ENCODE measurements at places on chromosomes 5 and 9.

DNA sequence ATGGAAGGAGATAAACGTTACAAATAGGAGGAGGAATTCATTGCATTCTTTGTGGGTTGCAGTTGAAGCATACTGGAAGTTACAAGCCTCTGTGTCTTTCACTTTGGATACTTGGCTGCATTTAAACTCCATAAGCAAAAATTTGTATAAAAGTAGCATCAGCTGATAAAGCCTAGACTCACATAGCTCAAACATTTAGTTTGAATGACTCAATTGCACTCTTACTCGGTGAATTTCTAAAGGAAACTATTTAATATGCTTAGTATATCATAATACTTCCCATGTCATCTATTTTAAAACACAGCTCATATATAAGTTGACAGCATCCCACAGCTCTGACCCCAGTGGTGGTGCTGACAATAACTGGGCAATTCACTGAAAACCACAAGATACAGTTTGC is 596.6 kb upstream of the ZNF608 start:
- no peak for DNase-seq

DNA sequence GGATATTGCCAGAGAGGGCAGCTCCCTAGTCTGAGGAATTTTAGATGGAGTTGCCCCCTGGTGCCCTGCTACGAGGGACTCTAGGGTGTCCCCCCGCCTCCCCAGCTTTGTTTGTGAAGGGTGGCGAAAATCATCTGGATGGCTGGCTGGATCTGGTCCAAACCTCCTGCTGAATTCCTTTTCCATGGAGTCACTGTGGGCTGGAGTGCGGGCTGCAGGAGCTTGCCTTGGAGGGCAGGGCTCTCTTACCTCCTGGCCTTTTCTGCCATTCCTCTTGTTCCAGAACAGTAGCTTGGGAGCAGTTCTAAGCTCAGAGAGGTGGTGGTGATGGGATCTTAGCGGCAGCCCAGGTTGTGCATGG is 2.1 kb downstream of the SYNPO start:
- DNase-seq: no peak

- DNase-seq: no peak
Observed at GRCh38 chr5:96835791-96836191, 28.0 kb upstream of the ERAP1 start.

DNA sequence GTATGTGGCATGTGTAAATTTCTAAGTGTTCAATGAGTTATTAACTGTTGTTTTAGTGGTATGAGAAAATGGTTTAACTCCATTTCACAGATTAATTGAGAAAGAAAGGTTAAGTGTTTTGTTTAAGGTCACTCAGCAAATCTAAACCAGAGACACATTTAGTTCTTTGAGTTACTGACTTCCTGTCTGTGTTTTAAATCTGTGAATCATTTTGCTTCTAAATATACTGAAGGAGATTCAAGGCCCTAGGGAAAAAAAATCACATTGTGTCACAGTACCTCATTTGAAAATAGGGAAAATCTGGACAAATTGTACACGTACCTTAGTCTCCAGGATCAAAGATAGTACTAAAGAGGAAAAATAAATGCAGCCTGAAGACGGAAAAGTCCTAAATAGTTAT is 368.2 kb downstream of the TMEM161B start:
- DNase-seq: no peak

DNA sequence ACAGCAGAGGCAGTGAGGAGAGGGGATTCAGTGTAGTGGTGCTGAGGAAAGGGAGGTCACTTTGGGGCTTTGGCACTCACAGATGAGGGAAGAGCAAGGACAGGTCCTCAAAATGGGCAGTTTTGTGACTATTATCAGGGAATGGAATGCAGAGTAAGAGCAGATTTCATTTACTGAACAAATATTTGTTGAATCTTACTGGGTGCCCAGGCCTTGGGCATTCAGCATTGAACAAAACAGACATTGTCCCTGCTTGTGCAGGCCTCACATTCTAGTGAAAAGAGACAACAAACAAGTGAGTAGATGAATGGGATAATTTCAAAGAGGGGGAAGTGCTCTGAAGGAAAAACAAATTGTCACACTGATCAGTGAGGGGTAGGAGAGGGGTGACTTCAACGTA is 404.1 kb downstream of the DMRT2 start:
- no peak for DNase-seq

- no peak for DNase-seq
Observed at GRCh38 chr9:124399323-124399967, 15.8 kb downstream of the PSMB7 start.

GRCh38 chr5:60700416-60700757 is 421 bp upstream of the DEPDC1B start:
- no peak for DNase-seq

DNA sequence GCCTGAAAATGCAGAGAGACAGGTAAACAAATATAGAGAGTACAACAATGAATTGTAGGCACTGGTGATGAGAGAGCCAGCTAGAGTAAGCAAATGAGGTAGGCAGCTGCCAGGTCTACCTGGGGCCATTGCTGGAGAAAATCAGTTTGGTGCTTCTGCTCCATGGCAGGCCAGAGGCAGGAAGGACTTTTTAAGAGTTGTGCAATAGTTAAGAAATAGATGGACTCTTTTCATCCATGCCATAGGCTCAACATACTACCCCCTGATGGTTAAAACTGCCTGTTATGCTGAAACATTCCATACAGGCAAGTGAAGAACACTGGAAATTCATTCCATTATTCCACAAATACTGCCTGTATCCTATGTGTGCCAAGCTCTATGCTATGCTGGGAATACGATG is 86.5 kb upstream of the CCDC112 start:
- no peak for DNase-seq

DNA sequence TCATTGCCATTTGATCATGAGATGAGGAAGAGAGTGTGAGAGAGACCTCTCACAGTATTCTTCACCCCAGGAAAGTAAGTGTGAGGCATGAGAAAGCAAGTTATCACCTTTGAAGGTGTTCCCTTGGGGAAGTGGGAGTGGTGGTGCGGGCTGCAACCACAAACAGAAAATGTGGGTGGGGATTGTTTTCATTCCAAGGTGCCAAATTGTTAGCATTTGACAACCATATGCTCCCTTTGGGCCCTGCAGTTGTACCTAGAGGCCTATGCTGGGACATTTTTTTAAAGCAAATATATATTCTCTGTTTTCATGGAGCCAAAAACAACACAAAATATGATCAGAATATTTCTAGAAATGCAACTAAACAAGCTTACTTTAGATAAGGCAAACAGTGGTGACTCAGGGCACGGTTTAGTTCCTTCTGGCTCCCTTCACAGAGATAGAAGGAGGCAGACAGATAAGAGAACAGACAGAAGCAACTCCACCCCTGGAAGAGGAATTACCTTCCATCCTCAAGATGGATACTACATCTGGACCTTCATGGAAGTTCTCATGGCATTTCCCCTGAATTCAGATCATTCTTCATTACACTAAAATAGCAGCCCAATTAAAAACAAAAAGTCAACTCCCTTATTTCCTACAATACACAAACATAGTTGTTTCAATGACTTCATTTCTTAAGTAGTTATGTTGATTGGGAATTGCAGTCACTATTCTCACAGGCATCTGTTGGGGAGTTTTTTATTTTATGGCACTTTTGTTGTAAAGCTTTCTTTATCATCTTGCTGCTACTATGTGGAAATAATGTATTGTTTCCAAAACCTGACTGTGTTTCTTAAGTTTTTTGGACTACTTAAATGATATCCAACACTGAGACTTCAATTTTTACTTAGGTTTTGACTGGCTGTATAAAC is 416.6 kb downstream of the PLK2 start:
- DNase-seq: no peak

DNA sequence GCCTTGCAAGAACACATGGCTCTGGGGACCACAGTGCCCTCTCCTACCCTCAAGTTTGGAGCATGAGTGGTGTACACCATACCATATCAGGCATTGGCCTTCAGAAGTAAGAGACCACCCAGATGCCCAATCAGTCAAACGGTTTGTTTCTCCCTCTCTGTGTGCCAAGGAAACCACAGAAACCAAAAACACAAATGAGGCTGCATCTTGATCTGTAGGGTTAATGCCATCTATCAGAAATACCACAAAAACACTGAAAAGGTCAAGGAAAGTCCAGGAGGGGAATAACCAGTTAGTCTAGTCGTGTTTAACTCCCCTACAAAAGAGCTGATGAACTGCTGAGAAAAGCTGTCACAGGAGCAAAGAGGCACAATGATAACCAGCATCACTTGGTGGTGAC is 78.4 kb downstream of the INSYN2B start:
- no peak for DNase-seq

DNA sequence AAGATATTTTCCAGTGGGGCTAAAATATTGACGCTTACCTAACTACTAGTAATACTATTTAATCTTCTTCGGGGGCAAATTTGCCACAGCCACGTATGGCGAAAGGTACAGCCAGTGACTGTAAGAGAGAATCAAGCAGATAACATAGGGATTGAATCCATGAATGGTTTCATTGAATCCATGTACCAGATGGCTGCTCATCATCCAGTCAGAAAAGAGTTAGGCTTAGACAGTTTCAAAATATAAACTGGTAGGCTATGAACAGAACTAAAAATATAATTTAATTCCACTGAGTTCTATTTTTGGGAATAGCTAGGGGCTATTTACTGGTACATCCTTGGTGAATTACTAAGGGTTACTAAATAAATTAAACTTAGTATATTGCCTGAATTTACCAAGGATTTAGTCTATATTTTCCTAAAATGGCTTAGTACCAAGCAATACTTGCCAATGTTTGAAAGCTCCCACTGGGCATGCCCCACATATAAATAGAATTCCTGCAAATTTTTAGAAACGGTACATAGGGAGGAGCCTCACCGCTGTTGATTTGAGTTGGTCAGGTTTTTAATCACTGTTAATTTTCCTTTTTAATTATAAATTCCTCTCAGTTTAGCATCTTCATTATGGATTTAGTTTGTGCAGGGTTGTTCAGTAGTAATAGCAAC is 55.8 kb upstream of the VLDLR start:
- no peak for DNase-seq

DNA sequence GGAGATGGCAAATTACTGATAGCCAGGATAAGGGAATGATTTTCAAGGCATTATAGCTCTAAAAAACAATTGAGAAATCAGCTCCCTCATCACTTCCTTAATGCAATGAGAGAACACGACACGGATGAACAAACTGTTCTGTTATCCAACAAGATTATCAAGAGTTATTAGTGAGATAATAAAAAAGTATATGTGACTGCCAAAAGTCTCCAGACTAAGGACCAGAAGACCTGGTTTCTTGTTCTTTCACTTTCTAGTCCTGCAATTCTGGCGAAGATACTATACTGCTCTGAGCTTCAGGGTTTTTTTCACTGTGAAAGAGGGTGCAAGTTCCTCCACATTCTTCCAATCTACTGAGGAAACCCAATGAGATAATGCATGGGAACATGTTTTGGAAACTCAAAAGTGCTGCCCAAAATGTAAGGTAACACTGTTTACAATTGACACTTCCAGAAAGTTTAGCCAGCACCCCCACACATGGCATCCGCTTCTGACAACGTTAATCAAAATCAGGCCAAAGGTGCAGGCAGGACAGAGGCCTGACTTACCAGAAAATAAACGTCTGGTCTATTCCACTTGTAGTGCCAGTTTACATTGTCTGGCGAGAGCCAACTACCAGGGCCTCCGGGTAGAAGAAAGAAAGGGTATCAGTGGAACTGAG is 254.2 kb downstream of the DOCK8 start:
- DNase-seq: no peak

DNA sequence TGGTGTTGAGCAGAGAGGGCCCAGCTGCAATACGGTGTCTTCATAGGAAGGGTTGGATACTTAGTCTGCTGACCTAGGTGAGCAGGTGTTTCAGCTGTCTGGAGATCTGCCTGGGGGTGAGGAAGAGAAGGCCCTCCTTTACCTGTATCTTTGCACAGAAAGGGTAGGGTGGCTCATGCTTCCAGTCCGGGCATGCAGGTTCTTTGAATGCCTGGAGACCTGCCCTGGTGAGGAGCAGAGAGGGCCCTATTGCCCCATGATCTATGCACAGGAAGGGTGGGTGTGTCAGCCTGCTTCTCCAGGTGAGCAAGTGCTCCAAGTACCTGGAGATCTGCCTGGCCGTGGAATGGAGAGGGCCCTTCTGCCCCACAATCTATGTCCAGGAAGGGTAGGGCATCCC is 63.0 kb downstream of the FER start:
- no peak for DNase-seq

DNA sequence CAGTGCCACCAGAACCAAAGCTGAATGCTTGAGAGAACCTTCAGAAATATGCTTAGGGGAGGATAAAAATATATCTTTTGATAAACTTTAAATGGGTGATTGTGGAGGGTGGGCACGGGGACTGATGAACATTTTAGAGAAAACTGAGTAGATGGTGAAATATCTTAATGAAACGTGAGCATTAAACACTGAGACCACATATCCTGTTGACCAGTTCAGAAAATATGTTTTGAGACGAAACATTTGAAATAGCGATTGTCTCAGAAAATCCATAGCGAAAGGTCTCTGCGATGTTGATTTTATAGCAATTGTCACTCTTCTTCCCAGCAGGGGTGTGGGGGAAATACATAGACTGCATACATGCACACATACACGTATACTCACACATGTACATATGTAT is 231.0 kb downstream of the ESM1 start:
- DNase-seq: no peak

All from activated CD4-positive, CD25-positive, alpha-beta regulatory T cell treated with anti-CD3 and anti-CD28 coated beads, Interleukin-2, amount 50 U/mL, for 16 hours (primary cell).